Activated CD4-positive, CD25-positive, alpha-beta regulatory T cell treated with anti-CD3 and anti-CD28 coated beads, Interleukin-2, amount 50 U/mL, for 16 hours (primary cell): ENCODE measurements at places on chromosomes 11 and 22.
A peak's percentile ranks its signal among the peaks of the same experiment; 100 is the strongest.

GRCh38 chr11:46903846-46904245, 14.5 kb downstream of the LRP4 start:
- no peak for DNase-seq

DNA sequence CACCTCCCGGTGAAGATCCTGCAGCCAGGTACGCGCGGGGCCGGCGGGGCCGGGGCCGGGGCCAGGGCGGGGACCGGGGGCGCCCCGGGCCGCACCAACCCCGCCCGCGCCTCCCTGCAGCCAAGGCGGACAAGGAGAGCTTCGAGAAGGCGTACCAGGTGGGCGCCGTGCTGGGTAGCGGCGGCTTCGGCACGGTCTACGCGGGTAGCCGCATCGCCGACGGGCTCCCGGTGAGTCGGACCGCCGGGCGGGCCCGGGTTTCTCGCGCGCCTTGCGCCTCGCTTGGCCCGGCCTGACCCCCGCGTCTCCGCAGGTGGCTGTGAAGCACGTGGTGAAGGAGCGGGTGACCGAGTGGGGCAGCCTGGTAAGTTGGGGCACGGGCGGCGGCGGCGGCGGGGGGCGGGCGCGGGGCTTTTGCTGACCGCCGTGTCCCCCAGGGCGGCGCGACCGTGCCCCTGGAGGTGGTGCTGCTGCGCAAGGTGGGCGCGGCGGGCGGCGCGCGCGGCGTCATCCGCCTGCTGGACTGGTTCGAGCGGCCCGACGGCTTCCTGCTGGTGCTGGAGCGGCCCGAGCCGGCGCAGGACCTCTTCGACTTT, 531 bp downstream of the PIM3 start:
- DNase-seq = no peak

DNA sequence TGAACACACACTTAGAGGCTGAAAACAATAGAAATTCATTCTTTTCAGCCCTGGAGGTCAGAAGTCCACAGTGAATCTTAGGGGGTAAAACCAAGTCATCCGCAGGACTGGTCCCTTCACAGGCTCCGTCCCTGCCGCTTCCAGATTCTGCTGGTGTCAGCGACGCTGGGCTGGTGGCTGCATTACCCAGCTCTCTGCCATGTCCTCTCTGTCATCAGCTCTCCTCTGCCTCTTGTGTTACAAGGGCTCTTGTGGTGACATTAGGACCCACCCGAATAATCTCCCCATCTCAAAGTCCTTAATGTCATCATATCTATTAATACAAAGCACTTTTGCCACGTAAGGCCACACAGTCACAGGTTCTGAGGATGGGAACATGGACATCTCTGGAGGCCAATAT, 47.7 kb upstream of the ANO1 start:
- DNase-seq = no peak

DNA sequence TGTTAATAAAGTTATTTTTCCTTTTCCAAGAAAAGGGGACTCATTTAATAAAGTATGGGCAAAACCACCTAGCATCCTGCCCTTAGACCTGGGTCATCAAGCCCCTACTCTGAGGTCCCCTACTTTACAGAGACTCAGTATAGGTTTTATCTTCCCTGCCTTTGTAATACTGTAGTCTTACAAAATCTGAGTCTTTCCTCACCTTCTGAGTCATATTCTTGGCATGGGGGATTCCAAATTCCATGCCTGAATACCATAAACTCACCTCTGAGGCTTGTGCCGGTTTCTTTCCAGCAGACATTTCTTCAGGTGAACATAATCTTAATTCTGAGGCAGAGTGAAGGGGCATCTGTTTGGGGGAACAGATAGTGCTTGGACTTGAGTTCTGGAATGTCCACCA, 282.5 kb downstream of the KCNA4 start:
- DNase-seq = no peak

GRCh38 chr11:120501440-120501839, 10.1 kb upstream of the GRIK4 start:
- DNase-seq = no peak

DNA sequence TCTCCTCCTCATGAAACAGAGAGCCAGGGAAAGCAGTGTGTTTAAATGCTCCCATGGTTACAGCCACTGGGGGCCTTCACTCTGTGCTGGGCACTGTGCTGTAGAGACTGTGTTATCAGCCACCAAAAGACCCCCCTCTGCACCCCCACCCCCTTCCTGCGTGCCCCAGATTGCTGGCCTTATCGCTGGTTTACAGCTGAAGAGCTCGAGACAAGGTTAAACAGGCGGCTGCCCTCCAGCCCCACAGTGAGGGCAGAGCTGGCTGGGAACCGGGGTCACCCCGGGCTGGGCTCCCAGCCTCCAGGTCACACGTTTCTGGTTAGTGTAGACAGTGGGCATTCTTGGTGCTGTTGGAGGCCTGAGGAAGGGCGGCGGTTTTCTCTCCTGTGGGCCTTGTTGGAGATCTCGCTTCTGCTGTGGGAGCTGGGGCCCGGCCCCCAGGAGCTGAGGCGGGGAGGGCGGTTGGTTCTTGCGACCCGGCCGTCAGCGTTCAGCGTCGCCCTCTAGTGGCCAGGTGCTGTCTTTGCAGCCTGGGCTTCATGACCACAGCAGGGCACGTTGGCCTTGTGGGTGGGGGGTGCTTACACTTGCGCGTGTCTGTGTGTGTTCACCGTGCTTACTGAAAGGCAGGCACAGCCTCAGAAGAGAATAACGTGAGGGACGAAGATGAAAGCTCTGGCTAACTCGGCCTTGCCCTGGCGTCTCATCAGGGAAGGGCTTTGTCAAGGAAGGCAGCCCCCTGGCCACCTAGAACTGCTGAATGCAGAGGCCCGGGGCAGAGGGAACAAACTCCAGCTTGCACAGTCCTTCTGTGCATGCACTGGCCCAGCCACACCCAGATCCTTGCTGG, 40.8 kb downstream of the TBC1D22A start:
- peak; percentile 29 for DNase-seq

- no peak for DNase-seq
Observed at GRCh38 chr11:95904009-95904650, 19.8 kb downstream of the MTMR2 start.

DNA sequence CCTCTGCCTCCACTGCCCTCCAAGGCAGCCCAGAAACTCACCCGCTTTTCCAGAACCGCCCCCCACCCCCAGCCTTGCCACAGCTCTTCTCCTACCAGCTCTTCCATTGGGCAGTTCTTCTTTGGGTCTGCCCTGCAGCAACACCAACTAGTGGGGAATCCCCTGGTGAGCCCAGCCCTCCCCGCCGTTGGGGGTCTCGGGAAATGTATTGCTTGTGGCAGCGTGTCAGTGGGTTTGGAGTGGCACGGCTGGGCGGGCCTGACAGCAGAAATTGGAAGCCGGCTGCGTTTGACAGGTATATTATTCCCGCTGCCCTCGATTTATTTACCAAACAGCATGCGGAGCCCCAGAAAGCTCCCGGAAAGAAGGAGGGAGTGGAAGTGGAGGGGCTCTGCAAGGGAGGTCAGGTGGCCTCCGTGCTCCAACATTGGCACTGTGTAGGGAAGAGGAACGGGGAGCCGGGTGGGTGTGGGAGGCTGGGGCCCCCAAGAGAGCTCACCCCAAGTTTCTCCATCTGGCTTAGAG, 65.2 kb upstream of the NECTIN1 start:
- DNase-seq = no peak

DNA sequence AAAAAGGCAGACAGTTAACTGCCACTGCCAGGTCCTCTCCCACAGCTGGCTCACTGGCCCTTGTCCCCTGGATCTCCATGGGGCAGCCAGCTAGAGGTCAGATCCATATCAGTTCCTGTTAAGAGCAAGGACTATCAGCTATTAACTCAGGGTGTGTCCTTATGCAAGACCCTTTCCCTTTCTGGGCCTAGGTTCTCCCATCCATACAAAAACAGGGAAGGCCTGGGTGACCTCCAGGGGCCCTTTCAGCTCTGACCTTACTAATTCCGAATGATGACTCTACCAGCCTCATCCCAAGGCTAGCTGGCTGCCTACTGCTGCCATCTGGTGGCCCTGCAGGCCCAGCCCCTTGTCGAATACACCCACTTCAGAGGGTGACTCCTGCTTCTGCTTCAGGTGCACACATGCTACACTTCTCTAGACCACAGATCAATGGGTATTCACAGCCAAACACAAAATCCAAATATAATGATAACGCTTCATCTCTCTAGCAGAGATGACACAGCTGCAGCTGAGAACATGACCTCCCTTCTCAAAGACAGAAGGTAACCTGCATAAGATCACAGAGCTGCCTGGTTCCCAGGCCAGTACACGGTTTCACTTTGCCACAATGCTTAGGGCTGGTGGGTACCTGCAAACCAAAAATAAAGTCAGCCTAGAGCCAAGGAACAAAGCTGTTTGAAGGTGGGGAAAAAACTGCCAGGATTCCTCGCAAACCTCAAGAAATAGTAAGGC, 34.1 kb downstream of the SERGEF start:
- DNase-seq = no peak

- DNase-seq = no peak
Observed at GRCh38 chr11:113730887-113731726, 25.0 kb upstream of the TMPRSS5 start.

DNA sequence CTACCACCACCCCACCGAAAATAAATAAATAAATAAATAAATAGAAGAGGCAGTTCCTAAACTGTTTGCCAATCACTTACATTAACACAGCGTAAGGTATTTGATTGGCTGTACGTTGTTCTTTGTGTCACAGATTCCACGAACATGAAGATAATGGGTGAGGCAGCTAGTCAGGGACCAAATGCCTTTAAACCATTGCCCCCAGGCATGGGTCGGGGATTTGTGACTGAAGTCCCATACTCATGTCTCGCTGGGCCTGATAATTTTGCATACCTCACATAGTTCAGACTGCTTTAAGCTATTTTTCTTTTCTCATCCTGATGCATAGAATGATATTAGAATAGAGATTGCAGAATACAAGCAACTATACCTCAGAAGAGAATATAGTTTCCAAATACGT, 3.6 kb upstream of the CBL start:
- no peak for DNase-seq

DNA sequence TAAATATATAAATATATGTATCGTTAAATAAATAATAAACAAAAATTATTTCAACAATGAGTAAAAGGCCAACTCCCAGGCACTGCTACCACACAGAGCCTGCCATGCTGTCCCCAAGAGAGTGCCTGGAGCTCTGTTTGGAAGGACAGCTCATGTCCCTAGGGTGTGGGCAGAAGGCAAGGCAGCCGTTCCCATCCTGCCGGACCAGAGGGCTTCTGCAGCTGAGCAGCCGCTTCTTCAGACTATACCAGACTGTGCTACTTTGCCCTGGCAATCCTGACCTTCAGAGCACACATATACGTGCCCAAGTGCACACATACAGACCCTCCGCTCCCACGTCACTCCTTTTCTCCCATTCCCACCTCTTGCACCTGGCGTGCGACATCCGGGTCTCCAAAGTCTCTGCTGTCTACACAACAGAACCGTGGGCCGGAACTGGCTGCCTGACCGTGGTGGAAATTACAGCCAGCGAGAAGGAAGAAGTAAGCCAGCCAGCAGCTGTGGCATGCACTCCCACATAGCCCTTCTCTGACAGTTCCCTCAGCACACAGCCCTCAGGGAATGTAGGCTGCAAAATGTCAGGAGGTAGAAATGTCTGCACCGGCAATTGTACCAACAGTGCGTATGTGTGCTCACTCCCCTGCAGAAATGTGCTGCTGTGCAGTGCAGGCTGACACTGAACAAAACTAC, 24.0 kb downstream of the PAX6 start:
- DNase-seq = no peak

GRCh38 chr22:23804781-23805291, 18.1 kb downstream of the SMARCB1 start:
- no peak for DNase-seq

GRCh38 chr11:69411257-69411924, 70.1 kb upstream of the LINC01488 start:
- DNase-seq = no peak

GRCh38 chr11:9014826-9015225, 11.0 kb upstream of the NRIP3 start:
- DNase-seq = no peak

GRCh38 chr11:60971520-60971919, at the start of gene CD6:
TSS of gene CD6 (plus strand) at chr11:60971680. CDS start at chr11:60971866, 186 bp downstream.
- DNase-seq = peak; percentile 40

DNA sequence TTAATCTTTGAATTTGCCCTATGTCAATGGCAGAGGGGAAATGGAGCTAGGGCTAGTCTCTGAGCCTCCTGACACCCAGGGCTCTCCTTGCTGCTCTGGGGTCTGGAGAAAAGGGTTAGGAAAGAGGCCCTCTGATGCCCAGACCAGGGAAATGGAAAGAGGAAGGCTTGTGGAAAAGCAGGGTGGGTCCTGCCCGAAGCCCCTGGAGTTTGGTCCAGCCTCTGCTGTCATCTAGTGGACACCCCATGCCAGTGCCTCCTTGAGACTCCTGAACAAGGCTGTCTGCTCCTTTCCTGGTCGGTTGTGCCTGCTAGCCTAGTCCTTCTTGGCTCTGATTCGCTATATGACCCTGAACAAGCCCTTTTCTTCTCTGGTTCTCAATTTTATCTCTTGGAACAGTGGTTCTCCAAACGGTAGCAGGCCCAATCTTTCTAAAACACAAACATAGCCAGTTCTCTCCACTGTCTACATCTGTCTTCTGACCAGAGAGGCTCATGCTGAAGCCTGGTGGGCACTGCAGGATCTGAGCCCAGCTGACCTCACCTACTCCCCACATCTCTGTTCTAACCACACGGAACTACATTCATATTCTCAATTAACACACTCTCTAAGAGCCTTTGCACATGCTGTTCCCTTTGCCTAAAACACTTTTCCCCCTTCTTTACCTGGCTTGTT, 8.8 kb upstream of the PLA2G3 start:
- no peak for DNase-seq

DNA sequence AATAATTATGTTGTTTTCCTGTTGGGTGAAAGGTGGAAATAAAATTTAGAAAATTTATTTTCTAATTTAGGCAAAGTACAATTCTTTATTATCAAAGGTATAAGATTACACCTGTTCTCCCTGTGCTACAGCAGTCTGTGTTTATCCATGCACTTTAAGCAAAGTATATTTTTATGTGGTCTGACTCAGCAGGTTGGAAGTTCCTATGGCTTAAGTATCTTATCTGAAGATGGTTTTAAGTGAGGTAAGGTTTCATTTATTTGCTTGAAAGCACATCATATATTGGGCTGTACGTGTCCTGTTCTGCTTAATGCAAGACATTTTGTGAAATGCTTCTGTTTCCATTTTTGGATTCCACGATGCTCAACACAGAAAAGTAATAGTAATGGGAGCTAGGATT, 14.6 kb downstream of the PPME1 start:
- DNase-seq = no peak
